SJSA1 (cell line): ENCODE measurements at places on chromosomes 6 and 20.

DNA sequence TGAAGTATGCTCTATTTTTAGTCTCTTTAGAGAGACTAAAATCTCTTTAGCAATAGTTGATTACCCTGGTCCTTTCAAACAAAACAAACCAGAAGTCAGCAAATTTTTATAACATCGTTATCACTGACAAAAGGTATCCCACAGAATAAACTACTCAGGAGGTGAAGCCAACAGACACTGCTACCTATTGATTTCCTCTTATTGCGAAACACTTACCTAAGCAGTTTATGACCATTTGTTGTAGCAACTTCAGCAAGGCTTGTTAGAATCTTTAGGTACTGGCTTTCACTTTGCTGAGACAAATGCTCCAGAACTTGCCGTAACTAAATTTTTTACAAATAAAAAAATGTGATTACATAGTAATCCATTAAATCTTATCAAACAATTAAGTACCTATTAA lies 64.4 kb downstream of the HACE1 start:
- H3K27ac ChIP-seq: no peak overlapping the region
- no peaks in the 10 kb centered on the region for H3K27me3 ChIP-seq
- DNase-seq: no peak
- no peak overlapping the region for H3K4me3 ChIP-seq
- H3K36me3 ChIP-seq: peaks cover 6% of the 10 kb centered on the region

GRCh38 chr6:164911873-164912580 lies 397.4 kb downstream of the C6orf118 start:
- DNase-seq: peak; percentile 18
- no peak overlapping the region for H3K4me3 ChIP-seq
- H3K36me3 ChIP-seq: no peaks in the 10 kb centered on the region
- no peaks in the 10 kb centered on the region for H3K27me3 ChIP-seq

DNA sequence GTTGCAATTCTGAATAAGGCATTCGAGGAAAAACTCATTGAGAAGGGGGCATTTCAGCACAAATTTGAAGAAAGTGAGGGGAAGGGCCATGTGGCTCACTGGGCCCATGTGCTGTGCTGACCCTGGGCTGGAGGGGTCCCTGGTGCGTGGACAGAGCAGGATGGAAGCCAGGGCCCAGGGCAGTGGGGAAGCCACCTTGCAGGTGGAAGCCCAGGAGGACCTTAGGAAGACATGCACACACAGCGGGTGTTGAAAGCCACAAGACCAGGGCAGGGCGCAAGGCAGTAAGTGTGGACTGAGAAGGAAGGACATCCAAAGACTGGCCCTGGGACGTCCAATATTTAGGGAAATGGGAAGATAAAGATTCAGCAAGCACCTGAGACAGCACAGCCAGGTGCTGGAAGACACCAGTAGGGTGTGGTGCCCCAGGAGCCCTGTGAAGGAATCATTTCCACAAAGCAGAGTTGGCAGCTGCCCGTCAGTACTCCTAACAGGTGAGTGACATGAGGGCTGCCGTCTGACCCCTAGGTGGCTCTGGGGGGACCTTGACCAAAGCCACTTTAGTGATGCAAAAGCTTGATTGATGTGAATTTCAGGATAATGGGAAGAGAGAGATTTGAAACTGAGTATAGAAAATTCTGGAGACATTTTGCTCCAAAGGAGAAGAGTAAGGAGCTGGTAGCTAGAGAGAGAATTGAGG lies 254.4 kb upstream of the EXOC2 start:
- peaks cover 15% of the 10 kb centered on the region for H3K4me1 ChIP-seq
- no peaks in the 10 kb centered on the region for H3K36me3 ChIP-seq
- no peak for DNase-seq
- H3K4me3 ChIP-seq: no peak overlapping the region

- H3K27ac ChIP-seq: no peak within 1 kb of the TSS
- peak within 1 kb of the TSS; percentile 54 for H3K4me3 ChIP-seq
- peaks cover 21% of the 10 kb centered on the region for H3K27me3 ChIP-seq
Measured at GRCh38 chr20:63830841-63831588, at the start of gene ZBTB46. Gene ZBTB46, minus strand, starts transcription at chr20:63831264. Its CDS starts 40,507 bp downstream, at chr20:63790757.

GRCh38 chr20:32435449-32436107 lies 77.4 kb downstream of the ASXL1 start:
- H3K4me1 ChIP-seq: peaks cover 5% of the 10 kb centered on the region
- no peaks in the 10 kb centered on the region for H3K27me3 ChIP-seq
- no peak overlapping the region for H3K27ac ChIP-seq
- no peak overlapping the region for H3K4me3 ChIP-seq

GRCh38 chr6:151044465-151045441 lies 179.3 kb downstream of the MTHFD1L start:
- peaks cover 60% of the 10 kb centered on the region for H3K4me1 ChIP-seq
- peak overlapping the region; percentile 90 for H3K27ac ChIP-seq
- peaks cover 8% of the 10 kb centered on the region; the same call in 1 of the 2 replicates for H3K36me3 ChIP-seq
- H3K4me3 ChIP-seq: no peak overlapping the region

GRCh38 chr6:144478483-144478882 lies 193.3 kb downstream of the UTRN start:
- no peak overlapping the region for H3K27ac ChIP-seq
- DNase-seq: no peak
- peaks cover 10% of the 10 kb centered on the region for H3K4me1 ChIP-seq
- H3K4me3 ChIP-seq: no peak overlapping the region

- no peak for DNase-seq
- no peaks in the 10 kb centered on the region for H3K4me1 ChIP-seq
- no peaks in the 10 kb centered on the region for H3K36me3 ChIP-seq
- no peak overlapping the region for H3K27ac ChIP-seq
- H3K27me3 ChIP-seq: no peaks in the 10 kb centered on the region
Measured at GRCh38 chr6:137102851-137103492, 58.2 kb upstream of the IL20RA start.

GRCh38 chr20:63549019-63549418 lies 1.5 kb upstream of the SRMS start:
- H3K4me1 ChIP-seq: peaks cover 5% of the 10 kb centered on the region
- H3K27me3 ChIP-seq: peaks cover 37% of the 10 kb centered on the region
- no peaks in the 10 kb centered on the region for H3K36me3 ChIP-seq
- no peak overlapping the region for H3K27ac ChIP-seq
- no peak for DNase-seq

- H3K4me1 ChIP-seq: peaks cover 60% of the 10 kb centered on the region
- H3K27me3 ChIP-seq: no peaks in the 10 kb centered on the region
- peaks cover 5% of the 10 kb centered on the region; the same call in 1 of the 2 replicates for H3K36me3 ChIP-seq
- H3K4me3 ChIP-seq: no peak overlapping the region
- no peak overlapping the region for H3K27ac ChIP-seq
Measured at GRCh38 chr6:13465734-13466133, 21.7 kb downstream of the GFOD1 start.

GRCh38 chr6:151112130-151112529 lies 127.6 kb upstream of the AKAP12 start:
- H3K36me3 ChIP-seq: no peaks in the 10 kb centered on the region
- H3K27ac ChIP-seq: no peak overlapping the region
- DNase-seq: no peak
- H3K4me1 ChIP-seq: peaks cover 13% of the 10 kb centered on the region
- H3K27me3 ChIP-seq: peaks cover 15% of the 10 kb centered on the region

DNA sequence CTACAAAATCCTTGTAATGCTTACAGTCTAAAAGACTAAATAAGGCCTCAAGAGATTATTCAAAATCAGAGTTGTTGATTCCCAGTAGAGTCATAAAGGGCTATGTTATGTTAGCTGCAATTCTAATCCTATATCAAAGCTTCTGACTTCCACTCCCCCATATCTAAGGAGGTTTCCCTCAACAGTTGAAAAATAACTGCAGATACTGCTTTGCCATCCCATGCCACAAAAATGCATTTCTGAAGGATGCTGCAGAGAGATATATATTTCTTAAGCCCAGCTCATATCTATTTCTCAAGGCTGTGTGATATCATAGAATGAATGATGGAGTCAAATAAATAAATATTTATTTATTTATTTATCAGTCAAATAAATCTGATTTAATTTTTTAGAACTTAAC lies 332.3 kb downstream of the LAMA2 start:
- H3K4me3 ChIP-seq: no peak overlapping the region
- H3K27ac ChIP-seq: no peak overlapping the region
- H3K36me3 ChIP-seq: no peaks in the 10 kb centered on the region
- H3K4me1 ChIP-seq: peaks cover 22% of the 10 kb centered on the region
- no peaks in the 10 kb centered on the region for H3K27me3 ChIP-seq

DNA sequence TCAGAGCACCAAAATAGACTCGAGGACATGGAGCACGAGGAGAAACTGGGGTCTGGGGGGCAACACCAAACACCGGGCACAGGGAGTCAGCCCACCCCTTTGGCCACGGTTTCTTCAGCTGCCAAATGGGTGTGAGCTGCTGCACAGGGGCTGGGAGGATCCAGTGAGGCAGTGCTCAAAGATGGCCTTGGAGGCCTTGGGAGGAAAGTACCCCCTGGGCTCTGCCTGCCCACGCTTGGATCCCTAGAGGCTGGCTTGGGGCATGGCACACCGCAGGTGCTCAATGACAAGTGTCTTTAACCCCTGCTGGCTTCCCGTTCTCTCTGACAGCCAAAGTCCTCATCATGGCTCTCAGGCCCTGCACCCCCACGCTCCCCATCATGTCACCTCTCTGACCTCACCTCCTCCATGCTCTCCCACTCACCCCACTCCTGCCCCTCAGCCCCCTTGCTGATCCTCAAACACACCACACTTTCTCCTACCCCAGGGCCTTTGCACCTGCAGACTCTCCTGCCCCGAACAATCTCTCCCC lies 190.3 kb downstream of the ANKRD60 start:
- no peaks in the 10 kb centered on the region for H3K4me1 ChIP-seq
- H3K4me3 ChIP-seq: no peak overlapping the region
- DNase-seq: no peak
- no peak overlapping the region for H3K27ac ChIP-seq

DNA sequence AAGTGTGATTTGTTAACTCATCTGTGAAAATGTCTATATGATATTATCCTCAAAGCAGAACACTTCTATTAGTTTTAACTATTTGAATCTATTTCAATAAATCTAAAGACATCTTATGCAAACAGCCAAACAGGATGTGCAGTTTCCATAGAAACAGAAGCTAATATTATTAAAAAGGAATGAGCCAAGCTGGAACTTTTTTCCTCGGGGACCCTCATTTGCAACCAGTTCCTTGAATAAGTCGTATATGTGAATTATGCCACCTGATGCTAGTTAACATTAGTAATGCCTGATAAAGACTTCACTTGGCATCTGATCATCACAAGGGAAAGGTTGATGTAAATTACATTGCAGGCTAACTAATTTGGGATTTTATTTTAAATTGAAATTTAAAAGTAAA lies 216.9 kb upstream of the SMLR1 start:
- H3K4me1 ChIP-seq: no peaks in the 10 kb centered on the region
- no peak for DNase-seq
- H3K27me3 ChIP-seq: no peaks in the 10 kb centered on the region

- H3K27me3 ChIP-seq: no peaks in the 10 kb centered on the region
- H3K4me3 ChIP-seq: no peak overlapping the region
- no peaks in the 10 kb centered on the region for H3K36me3 ChIP-seq
- no peak overlapping the region for H3K27ac ChIP-seq
- DNase-seq: no peak
Measured at GRCh38 chr6:35011096-35012041, 122.3 kb downstream of the ANKS1A start.

GRCh38 chr6:2749969-2750600 lies 637 bp downstream of the MYLK4 start:
- H3K4me1 ChIP-seq: peaks cover 53% of the 10 kb centered on the region
- no peaks in the 10 kb centered on the region for H3K27me3 ChIP-seq
- H3K36me3 ChIP-seq: no peaks in the 10 kb centered on the region
- no peak overlapping the region for H3K4me3 ChIP-seq
- DNase-seq: no peak

DNA sequence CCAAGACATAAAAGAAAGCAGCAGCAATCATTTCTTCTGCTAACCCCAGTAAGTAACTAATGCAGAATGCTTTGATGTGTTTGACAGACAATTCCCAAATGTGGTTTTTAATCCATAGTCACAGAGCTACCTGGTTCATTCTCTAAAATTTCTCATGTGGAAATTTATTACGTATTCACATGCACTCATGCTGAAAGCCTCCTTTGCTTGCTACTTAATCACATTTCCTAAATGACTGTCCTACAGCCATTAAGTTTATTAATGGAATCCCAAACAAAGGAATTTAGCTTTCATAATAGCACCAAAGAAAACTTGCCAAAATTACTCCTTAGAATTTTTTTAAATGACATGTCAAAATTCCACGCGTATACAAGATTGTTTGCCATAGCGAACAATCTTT lies 68.6 kb upstream of the MCHR2 start:
- no peak overlapping the region for H3K4me3 ChIP-seq
- H3K27ac ChIP-seq: no peak overlapping the region
- H3K36me3 ChIP-seq: no peaks in the 10 kb centered on the region
- H3K4me1 ChIP-seq: no peaks in the 10 kb centered on the region
- no peak for DNase-seq
- peaks cover 7% of the 10 kb centered on the region; the same call in 1 of the 2 replicates for H3K27me3 ChIP-seq

GRCh38 chr6:28248916-28249315 lies 3.2 kb downstream of the ZKSCAN4 start:
- no peak overlapping the region for H3K27ac ChIP-seq
- no peak overlapping the region for H3K4me3 ChIP-seq
- no peaks in the 10 kb centered on the region for H3K27me3 ChIP-seq
- H3K36me3 ChIP-seq: peaks cover 41% of the 10 kb centered on the region
